ENCODE measurements at places on chromosomes 5 and 9.

GRCh38 chr5:39850291-39850690 lies 425.5 kb upstream of the DAB2 start:
- DNase-seq, result no peak

DNA sequence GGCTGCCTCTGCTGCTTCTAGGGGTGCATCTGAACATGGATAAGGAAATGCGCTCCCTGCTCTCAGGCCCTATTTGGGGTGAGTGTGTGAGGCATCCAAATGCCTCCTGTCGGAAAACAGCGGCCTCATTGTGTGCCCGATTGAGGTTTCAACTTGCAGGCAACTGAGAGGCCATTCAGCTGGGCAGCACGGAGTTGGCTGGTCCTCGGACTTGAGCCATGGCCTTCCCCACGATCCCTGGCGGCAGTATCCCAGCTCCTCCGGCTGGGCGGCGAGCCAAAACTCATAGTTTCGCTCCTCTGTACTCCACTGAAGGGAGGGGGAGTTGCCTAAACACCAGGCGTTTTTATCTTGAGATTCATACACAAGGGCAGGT lies 597.3 kb upstream of the SGCD start:
- no peak for DNase-seq

- no peak for DNase-seq
These were observed 80.1 kb downstream of the COL15A1 start for GRCh38 chr9:99023831-99024230.

- no peak for DNase-seq
These were observed 9.3 kb downstream of the BAAT start for GRCh38 chr9:101375546-101375945.

DNA sequence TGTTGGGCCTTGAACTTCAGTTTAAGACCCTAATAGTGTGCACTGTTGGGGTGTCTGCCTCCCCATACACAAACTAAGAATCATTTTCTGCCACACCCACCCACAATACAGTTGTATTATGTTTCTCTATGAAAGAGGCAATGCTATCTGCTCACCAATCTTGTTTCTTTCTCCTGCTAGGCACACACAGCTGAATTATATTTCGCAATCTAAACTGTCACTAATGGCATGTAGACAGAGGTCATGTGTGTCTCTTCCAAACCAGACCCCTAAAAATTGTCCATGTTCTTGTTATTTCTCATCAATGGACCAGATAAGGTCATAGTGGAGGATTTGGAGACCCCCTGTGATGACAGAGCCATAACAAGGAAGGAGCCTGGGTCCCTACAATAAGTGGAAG lies 57.3 kb downstream of the RIGI start:
- DNase-seq, result no peak

DNA sequence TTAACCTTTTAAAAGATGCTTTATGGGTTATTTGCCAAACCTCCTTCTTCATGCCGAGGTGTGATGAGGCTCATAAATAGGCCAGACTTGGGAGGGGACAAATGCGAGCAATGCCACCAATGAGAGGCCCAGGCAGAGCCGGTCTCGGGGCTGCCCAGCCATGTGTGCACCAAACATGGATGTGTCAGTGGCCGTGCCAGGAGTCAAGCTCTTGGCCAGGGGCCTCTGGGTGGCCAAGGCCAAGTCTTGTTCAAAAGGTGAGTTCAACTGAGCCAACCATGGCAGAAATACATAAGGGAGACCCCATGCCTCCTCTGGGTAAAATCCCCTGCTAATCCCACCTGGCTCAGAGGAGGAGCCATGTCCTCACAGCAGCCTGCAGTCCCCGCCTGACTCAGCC lies 10.9 kb upstream of the LCN15 start:
- no peak for DNase-seq

DNA sequence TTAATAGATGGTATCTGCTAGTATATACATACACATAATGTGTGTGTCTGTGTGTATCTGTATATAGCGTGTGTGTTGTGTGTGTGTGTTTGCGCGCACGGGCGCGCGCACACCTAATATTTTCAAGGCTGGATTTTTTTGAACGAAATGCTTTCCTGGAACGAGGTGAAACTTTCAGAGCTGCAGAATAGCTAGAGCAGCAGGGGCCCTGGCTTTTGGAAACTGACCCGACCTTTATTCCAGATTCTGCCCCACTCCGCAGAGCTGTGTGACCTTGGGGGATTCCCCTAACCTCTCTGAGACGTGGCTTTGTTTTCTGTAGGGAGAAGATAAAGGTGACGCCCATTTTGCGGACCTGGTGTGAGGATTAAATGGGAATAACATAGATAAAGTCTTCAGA lies 757 bp downstream of the FXN start:
- no peak for DNase-seq

- DNase-seq, result no peak
These were observed 250.3 kb downstream of the TMEM232 start for GRCh38 chr5:110476164-110476563.

- DNase-seq, result no peak
These were observed 16.7 kb upstream of the MED10 start for GRCh38 chr5:6395102-6395445.

GRCh38 chr9:35385042-35385441 lies 104.9 kb upstream of the RUSC2 start:
- DNase-seq, result no peak

DNA sequence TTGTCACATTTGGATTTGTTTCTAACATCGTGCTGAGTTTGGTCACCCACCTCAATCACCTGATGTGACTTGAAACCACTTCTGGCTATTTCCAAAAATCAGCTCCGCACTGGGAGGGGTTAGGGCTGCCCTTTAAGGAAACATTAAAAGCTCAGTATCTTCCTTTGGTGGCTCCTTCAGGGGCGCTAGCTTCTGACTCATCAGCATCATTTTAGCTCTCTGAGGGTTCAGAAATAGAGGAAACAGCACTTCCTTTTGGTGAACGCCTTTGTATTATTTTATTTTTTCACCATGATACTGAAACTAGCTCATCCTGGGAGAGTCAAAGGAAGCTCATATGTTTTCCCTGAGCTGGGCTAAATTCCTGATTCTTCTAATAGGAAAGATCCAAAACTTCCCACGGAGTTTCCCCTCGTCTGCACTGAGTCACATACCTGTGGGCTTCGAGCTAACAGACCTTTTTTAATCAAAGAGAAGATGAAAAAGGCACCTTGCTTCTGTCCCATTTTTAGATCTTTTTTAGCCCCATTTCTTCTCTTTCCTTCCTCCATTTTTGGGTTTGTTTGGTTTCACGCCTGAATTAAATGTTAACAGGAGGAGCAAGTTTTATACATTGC lies 48.2 kb downstream of the ROPN1L start:
- DNase-seq, result peak; percentile 34

DNA sequence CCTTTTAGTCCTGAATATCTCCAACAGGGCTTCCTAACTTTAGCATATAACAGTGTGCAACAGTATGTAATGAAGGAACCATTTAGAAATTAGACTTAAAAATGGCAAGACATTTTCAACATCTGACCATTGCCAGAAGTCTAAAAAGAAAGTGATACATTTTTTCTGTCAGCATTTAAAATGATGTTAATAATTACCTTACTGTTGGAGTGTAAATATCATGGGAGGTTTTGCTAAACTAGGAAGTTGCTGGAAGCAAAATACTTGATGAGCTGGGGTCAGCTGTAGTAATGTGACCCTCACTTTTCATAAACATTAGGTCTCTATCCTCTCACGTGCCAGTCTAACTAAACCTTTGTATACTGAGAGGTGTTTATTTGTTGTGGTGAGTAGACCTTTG lies 68.8 kb downstream of the NTRK2 start:
- no peak for DNase-seq

GRCh38 chr5:72936893-72937292 lies 18.9 kb upstream of the FCHO2 start:
- no peak for DNase-seq

- DNase-seq, result peak; percentile 19
These were observed 11.9 kb upstream of the ZNF622 start for GRCh38 chr5:16477541-16477940.

- no peak for DNase-seq
These were observed 2.9 kb upstream of the SCAI start for GRCh38 chr9:125146247-125146646.

DNA sequence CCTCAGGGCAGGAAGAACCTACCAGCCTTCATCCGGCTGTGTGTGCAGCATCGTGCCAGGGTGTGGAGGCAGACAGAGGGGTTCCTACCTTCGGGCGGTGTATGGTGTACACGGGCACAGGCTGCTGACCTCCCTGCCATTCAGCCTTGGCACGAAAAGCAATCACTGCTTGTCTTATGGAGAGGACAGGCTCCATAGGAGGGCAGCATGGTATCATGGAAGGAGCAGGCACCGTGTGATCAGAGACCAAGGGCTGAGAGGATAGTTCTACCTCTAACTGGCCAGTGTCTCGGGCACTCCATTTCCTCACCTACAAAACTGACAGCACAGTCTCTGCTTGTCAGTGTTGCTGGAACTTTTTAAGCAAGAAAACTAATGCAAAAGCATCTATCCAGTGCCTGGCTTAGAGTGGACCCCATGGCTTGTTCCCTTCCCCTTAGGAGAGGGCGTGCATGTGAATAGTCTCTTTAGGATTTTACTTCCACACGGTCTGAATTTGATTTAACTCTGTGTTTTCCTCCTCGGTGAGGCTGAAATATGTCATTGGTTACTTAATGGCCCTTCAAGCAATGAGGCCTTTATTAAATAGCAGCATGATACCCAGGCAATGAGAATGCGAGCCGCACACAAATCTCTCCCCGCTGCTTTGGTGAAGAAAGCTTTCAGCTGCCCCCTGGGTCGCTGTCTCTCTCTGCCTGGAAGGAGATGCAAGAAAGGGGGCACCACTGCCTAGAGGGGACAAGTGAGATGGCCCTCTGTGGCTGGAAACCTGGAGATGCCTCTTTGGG lies 22.2 kb downstream of the TTLL11 start:
- DNase-seq, result no peak

GRCh38 chr9:110255463-110256379 lies 586 bp downstream of the TXN start:
- DNase-seq, result peak; percentile 77

DNA sequence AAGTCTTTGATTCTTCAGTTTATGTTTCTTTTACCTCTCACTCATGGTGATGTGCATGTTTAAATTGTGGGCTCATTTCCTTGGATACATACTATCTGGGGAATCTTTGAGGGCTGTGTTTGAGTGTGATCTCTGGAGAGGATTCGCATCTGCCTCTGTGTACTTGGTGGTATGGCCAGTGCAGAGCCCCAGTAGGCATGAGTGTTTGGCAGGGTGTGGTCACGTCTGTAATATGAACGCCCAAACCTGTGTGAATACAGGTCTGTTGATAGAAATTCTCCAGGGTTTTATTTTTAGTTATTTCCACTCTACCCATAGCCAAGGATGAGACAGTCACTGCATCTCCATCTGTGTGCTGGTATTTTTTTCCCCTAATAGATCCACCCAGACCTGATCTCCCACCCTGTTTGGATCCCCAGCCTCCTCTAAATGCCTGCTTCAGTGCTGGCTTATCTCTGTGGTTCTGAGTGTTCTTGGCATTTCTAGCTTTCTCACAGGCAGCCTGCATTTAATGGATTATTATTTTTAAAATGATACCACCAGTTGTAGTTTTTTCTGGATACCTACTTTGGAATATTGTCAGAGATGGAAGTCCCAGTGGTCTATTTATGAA lies 37.5 kb downstream of the TJP2 start:
- no peak for DNase-seq

DNA sequence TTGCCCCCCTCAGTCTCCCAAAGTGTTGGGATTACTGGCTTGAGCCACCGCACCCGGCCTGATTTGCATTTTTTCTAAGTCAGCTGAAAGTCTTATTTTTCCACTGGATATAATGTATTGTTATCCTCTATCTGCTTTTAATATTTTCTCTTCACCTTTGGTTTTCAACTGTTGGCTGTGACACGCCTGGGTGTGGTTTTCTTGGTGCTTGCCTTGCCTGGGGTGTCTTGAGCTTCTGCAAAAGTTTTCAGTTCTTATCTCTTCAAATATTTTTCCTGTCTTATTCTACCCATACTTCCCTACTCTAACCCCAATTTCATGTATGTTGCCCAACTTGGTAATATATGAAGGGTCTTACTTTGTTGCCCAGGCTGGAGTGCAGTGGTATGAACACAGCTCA lies 4.3 kb upstream of the MXD3 start:
- DNase-seq, result no peak

GRCh38 chr5:34483442-34484033 lies 172.6 kb upstream of the RAI14 start:
- DNase-seq, result no peak

DNA sequence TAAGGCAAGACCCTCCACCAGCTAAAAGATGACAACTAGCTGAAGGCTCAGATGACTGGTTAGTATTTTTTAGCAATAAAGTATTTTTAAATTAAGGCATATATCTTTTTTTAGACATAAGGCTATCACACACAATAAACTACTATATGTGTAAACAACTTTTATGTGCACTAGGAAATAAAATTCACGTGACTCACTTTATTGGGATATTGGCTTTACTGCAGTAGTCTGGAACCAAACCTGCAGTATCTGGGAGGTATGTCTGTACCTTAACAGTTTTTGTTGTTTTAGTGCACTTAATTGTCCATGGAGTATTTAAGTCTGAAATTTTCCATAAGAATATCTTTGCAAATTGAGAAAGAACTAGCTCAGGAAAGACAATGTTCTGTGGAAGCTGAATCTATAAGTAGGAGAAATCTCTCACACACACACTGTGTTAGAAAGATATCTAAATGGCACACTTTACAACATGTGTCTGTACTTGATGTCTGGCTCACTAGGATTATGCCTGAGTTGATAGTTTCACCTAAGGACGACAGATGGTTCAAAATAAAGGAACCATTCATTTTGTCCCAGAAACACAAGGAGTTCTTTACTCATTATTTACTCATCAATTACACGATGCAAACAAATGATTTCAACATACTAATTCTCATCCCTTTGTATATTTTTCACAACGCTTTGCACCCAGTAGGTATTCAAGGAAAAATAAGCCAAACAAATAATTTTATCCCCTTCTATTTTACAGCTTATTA lies 4.6 kb downstream of the RAPGEF6 start:
- DNase-seq, result no peak

GRCh38 chr5:181200816-181201215 lies 4.2 kb downstream of the TRIM7 start:
- DNase-seq, result no peak

GRCh38 chr9:127390248-127390545 lies 6.8 kb upstream of the SLC2A8 start:
- no peak for DNase-seq

DNA sequence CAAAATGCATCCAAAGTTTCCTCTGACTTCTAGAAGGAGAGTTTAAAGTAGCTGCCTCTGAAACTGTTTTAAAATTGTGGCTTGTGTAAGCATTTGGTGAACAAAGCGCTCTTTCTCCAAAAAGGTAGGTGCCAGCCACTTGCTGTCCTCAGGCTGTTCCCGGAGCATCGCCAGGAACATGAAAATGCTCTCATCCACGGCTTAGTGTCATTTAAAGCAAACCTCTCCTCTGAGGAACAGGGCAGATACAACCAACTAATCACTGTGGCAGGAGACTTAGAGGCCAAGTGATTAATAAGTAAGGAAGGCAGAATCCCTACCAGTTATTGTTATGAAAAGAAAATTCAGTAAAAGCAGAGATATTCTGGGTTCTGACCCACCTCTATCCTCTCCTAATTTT lies 165.6 kb downstream of the DCP2 start:
- no peak for DNase-seq

- no peak for DNase-seq
These were observed 4.5 kb downstream of the LEAP2 start for GRCh38 chr5:132877938-132878337.

- peak; percentile 76 for DNase-seq
These were observed 120.6 kb downstream of the FOXD1 start for GRCh38 chr5:73327908-73328455.
